8988T (cell line): ENCODE measurements at places on chromosomes 16 and 17.

DNA sequence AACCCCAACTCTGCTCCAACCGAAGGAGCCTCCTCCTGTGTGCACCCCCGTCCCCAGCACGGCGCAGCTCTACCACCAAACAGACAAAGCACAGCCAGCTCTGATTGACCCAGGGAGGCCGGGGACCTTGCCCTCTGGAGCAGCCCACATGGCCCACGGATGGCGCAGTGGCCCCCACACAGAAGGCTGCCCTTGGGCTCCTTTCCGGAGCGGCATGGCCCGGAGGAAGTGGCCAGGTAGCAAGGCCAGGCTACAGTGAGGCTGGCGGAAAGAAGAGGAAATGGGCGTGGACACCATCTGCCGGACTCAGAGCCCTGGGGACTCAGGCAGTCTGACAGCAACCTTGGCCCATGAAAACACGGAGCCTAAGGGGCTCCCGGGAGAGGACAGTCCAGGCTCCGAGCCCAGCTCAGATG is 19.9 kb upstream of the ZC3H18 start:
- no peak for DNase-seq

DNA sequence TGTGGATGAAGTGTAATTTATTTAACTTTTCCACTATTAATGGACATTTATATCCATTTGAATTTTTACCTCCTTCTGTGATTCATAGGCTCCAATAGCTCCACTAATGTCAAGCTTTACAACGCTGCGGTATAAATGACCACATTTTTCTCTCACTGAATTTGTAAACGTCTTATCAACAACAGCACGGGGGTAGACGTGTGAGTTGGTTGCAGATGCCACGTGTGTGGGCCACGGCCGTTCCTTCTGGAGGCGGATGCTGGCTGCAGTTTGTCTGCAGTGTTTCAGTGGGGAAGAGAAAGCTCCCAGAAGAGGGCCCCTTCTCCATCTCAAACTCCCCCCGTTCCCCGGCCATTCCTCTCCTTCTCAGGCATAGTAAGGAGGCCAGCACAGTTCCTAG is 68.2 kb upstream of the XYLT1 start:
- DNase-seq = no peak

- DNase-seq = no peak
Observed at GRCh38 chr17:82372249-82373071, 895 bp downstream of the UTS2R start.

GRCh38 chr16:85522842-85523601 is 90.1 kb upstream of the GSE1 start:
- no peak for DNase-seq

GRCh38 chr16:2035431-2036199 is 8.9 kb downstream of the NHERF2 start:
- DNase-seq = no peak

DNA sequence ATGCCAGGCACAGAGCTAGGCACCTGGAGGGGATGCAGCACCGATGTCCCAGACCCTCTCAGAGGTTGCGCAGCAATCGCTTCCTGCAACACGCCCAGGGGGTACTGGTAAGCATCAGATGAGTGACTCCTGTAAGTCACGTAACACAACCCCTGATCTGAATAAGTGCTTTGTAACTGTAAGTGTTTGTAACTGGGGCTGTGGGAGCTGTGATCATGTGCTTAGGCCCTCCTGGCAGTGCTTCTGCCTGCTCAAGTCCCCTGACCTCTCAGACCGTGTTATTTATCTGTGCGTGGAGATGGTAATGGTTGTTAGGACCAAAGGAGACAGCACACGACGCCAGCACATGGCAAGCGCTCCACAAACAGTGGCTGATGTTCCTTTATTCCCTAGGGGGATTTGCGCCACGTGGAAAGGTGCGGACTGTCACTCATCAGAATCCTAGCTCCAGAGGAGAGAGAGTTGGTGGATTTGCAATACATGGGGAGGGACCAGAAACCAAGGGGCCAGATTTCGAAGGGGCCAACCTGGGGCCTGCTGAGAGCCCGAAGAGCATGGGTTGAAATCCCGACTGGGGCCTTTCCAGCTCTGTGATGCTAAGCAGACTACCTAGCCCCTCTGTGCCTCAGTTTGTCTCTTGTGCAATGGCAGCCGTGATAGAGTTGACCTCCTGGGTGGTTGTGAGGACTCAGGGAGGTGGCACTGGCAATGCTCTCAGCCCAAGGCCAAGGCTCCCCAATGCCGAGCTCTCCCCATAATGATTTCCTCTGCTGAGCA is 151.8 kb downstream of the IRF8 start:
- DNase-seq = no peak

DNA sequence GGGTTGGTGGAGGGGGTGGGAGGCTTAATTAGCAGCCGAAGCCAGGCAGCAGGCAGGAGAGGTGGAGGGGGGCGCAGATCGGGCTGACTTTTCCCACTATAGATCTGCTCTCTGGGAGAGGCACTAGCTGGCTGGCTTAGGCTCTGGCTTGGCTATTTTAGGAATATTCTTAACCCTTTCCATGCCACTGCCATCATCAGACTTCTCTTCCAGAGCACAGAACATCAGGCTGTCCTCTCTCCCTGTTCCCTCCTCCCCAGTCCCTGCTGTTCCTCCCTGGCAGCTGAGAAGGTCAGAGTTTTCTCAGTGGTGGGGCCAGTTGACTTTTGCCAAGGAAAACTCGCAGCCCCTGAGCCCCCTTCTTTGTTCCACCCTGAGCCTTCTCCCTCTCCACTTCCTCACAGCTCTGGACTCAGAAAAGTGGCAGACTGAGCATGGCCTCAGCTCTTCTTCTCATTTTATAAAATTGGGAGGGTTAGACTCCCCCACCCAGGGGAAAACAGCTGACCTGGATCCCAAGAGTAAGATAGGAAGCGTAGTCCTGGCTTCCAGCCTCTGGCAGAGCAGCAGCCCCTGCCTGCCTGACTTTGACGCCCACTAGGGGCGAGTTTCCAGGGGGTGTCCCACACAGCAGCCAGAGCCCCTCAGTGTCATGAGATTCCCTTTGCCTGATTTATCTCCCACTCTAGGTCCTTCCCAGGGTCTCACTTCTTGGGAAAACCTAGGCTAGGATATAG is 9.9 kb upstream of the C1QL1 start:
- no peak for DNase-seq

GRCh38 chr16:50266337-50267091 is at the start of gene ADCY7:
TSS of gene ADCY7 (plus strand) at chr16:50266551. CDS start at chr16:50288180, 21,629 bp downstream.
- no peak for DNase-seq

DNA sequence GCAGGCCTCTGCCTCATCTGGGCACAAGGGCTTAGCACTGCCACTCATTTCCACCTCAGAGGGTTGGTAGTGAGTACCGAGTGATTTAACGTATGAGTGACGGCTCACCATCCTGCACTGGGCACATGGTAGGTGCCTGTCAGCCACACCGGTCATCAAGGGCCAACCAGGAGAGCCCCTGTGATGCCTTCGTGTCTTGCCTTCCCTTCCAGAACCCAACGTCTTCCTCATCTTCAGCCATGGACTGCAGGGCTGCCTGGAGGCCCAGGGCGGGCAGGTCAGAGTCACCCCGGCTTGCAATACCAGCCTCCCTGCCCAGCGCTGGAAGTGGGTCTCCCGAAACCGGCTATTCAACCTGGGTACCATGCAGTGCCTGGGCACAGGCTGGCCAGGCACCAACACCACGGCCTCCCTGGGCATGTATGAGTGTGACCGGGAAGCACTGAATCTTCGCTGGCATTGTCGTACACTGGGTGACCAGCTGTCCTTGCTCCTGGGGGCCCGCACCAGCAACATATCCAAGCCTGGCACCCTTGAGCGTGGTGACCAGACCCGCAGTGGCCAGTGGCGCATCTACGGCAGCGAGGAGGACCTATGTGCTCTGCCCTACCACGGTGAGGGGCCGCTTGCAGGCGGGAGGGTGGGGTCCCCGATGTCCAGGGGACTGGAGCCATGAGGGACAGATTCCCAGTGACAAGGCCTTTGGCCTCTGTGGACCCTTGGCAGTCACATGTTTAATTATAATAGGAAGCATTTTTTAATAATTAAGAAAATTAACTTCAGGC is 37.1 kb downstream of the MRC2 start:
- no peak for DNase-seq

DNA sequence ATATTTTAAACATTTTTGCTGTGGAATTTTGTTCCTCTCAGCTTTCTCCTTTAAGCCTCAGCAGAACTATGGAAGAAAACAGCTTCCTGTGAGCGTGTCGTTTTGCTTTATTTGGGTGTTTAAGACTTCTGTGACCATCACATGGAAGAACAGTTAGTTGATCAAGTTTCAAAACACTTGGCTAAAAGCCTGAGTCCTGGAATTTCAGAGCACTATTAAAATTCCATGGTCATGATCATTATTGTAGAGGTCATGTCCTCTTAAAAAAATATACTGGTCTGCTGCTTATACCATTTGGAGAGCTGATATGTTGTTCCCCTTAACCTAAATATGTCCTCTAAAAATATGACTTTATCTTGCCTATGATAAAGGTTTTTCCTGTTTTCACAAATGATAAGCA is 12.6 kb upstream of the CDR2 start:
- DNase-seq = no peak

DNA sequence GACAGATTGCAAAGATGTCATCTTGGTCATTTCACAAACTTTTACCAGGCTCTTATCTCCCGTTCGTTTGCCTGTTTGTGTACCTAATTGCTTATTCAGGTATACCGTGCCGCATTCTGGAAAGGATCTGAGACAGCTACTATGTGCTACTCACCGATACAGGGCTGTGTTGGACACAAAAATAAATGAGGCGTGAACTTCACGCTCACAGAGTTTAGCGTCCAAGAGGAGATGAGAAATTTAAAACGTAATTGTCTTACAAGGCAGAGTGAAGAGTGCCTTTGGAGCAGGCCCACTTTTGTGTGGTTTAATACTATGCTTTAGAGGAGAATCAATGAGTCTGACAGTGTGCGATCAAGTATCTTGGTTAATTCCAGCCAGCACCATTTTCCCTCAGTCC is 26.7 kb downstream of the MAF start:
- DNase-seq = no peak

GRCh38 chr16:11759997-11760396 is 17.3 kb upstream of the TXNDC11 start:
- no peak for DNase-seq

- DNase-seq = no peak
Observed at GRCh38 chr16:27311448-27311830, 2.3 kb upstream of the IL4R start.

DNA sequence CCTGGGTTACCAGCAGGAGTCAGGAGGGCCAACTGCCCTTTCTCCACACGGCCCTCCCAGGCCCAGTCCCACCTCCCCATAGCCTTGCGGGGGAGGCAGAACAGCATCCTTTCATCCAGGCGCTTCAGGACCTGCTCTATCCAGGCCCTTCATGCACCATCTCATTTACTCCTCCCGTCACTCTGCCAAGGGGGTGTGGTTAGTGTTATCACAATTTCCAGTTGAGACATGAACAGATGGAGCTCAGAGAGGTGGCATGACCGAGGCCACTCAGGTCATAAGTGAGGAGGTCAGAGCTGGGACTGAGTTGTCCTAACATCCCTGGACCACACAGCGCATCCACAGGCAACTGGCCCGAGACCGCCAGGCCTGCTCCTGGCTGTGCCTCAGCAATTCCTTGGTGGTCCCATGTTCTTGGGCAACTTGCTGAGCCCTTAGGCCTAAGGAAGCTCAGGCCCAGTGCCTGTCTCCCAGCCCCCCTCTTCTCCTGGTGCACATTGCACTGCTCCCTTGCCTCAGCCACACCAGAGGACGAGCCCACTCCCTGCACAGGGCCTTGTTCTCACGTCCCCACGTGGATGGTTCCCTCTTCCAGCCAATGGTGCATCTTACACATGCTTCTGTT is 23.8 kb downstream of the C17orf100 start:
- no peak for DNase-seq
